BE2C (cell line): ENCODE measurements at places on chromosomes 2 and 18.

GRCh38 chr2:61335187-61335586 lies 135.7 kb downstream of the USP34 start:
- DNase-seq: no peak

DNA sequence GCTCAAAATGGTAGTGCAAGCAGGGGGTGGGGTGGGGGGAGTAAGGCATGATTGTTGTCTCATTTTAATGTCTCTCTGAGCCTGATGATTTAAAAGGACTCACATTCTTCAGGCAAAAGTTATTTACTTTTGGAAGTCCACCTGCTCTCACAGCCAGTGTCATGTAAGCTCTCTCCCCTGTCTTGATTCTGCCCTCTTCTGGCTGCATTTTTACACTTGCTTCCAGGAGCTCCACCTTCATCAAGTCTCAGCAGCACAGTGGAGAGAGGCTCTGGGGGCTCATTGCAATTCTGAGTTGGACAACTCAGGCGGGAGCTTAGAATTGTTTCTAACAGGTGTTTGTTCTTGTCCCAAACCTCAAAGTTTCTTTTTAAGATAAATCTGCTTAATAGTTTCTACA lies 39.2 kb downstream of the GNAL start:
- no peak for DNase-seq

GRCh38 chr2:58923869-58924268 lies 682.7 kb upstream of the FANCL start:
- DNase-seq: no peak

- no peak for DNase-seq
Observed at GRCh38 chr2:240300840-240301239, 134.6 kb upstream of the GPC1 start.

- DNase-seq: no peak
Observed at GRCh38 chr2:217703102-217703501, 299.7 kb downstream of the TNS1 start.

GRCh38 chr2:95347681-95348608 lies 50.8 kb downstream of the KCNIP3 start:
- DNase-seq: no peak

DNA sequence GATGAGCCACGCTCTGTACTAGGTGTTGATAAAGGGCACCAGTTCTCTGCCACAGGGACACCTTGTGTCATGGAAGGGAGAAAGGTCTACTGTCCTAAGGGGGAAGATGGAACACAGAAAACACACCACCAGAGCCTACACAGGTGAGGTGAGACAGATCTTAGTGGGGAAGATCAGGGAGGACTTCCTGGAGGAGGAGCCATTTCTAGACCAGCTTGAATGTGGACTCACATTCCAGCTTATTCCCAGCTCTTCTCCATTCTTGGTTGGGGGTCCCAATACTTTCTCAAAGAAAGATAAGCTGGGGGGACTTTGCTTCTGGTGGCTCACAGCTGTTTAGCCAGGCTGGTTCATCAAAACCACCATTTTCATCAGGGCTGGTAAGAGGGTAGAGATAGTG lies 36.2 kb downstream of the EMX1 start:
- DNase-seq: no peak

DNA sequence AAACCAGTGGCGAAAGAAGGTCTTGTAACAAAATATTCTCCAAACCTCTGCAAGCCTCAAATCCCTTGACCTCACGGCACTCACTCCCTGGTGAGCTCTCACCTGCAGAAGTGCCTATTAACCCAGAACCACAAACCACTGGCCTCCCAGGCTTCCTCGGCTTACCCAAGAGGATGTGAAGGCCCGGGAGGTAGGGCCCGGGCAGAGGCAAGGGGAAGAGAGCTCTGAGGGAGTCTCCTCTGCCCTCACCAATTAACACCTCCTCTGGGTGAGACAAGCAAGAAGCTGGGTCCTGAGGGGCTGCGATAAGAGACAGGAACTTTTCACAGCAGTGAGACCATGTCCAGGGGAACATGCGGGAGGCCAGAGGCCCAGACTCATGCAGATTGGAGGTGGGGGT lies 53.7 kb downstream of the EMX1 start:
- no peak for DNase-seq

DNA sequence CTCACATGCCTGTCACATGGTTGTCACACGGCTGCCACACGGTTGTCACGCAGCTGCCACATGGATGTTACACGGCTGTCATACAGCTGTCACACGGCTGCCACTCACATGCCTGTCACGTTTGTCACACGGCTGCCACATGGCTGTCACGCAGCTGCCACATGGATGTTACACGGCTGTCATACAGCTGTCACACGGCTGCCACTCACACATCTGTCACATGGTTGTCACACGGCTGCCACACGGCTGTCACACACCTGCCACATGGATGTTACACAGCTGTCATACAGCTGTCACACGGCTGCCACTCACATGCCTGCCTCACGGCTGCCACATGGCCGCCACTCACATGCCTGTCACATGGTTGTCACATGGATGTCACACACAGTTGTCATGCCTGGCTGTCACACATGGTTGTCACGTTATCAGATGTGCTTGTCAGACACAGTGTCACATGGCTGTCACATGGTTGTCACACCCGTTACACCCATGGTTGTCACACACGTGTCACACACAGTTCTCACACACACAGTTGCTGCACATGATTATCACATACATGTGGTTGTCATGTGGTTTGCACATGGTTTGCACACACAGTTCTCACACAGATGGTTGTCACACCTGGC lies 19.4 kb downstream of the KCNG2 start:
- DNase-seq: no peak

DNA sequence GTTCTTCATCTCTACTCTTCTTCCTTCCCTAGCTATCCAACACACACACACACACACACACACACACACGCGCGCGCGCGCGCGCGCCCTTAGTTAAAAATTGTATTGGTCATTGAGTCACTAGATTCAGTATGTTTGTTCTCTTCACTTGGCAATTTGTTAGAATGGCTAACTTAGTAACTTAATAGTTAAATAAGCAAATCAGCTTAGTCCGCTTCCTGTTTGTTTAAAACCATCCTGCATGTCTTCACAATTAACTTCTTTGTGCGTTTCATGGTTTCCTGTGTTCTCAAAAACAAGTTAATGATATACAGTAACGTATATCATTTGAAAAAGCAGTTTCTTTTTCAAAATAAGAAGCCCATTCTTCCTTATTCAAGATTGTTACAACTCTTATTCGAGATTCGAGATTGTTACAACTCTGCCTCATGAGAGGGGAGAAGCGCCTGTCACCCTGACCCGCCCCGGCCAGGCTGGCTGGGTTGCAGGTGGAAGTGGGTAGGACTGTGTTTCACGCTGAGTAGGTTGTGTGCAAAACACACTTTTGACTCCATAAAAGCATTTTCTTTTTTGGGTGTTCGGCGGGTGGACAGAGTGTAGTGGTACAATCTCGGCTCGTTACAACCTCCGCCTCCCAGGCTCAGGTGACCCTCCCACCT lies 9.5 kb upstream of the CNNM3 start:
- no peak for DNase-seq

DNA sequence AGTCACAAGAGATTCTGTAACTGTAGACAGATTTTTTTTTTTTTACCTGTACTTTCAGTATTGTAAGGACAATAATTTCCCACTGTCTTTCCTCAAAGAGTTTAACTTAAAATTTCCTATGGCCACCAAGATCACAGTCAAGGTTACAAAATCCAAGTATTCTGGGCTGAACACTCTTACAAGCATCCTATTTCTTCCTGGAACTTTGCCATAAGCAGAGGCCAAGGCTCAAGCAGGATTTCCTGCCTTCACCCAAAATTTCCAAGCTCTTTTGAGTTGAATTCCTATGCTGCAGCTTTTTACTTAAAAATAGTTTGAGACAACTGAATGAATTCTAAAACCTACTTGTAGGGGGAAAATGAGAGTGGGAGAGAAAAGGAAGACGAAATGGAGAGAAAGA lies 299.4 kb downstream of the ZNF516 start:
- DNase-seq: no peak

DNA sequence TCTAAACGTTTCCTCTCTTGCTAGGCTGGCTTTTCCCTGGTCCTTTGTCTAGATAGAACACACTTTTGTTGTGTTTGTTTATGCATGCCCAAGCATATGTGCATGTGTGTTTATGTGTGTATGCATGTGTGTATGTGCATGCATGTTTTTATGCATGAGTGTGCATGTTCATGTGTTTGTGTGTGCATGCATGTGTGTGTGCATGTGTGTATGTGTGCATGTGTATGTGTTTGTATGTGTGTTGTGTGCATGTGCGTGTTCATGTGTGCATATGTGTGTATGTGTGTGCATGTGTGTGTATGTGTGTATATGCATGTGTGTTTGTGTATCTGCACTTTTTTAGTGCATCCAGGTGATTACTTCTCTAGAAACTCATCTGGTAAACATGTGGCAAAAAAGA lies 558.0 kb downstream of the GALR1 start:
- no peak for DNase-seq

- DNase-seq: no peak
Observed at GRCh38 chr2:212421556-212422334, 116.9 kb downstream of the ERBB4 start.

DNA sequence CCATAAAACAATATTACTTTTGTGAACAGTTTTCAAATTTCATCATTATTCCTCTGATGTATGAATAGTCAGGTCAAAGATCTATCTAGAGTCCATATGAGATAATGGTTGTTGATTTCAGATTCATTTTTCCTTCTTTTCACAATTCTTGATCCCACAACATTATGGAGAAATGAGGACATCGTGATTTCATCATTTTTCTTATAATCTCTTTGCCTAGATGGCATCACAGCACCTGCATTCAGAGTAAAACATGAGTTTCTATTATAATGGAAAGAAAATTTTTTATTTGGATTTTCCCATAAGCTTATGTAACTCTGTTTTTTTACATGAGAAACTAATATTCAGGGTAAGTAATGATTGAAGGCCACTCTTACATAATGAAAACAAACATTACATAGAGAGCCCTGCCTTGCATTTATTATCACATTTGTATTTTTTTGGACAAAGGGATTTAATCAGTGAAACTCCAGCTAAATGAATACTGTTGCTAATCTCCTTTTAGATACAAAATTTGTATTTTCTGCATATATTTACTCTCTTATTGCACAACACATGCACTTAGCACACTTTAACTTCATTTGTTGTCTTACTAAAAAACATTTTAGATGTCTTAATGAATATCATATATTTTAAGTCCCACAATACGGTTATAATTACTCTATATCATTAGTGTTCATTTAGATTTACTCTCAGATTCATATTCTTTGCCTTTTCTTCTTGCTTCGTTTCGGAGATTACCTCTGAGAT lies 188.4 kb upstream of the KYNU start:
- DNase-seq: no peak

GRCh38 chr2:47062681-47063537 lies 92.2 kb downstream of the STPG4 start:
- peak; percentile 54 for DNase-seq

- no peak for DNase-seq
Observed at GRCh38 chr2:102114851-102115497, 27.6 kb upstream of the IL1R1 start.

DNA sequence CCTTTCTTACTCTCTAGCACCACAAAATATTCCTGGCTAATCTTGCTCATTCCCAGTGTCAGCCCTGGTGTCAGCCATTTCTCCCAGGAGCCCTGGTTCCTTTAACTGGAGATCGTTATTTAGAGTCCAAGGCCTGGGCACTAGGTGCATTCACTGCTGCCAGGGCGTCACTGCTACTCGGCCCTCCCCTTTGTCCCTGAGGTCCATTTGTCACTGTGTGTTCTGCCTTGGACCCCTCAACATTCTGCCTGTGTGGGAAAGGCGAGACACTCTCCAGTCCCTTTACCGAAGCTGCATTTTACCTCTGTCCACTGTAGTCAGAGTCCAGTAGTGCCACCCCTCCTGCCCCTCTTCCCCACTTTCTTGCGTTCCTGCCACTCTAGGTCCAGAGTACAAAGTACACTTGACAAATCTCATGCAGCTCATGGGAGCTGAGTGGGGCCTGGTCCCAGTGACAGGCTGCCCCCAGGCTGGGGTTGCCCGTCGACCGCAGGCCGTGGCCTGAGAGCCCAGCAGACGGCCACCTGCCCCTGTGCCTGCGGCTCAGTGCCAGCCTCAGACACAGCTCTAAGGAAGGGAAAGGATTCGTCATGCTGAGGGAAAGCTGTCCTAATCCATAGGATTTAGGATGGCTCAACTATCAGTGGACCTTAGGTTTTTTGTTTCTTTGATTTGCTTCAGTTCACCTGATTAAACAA lies 52.1 kb downstream of the COPS8 start:
- no peak for DNase-seq

GRCh38 chr2:236991874-236992273 lies 93.8 kb upstream of the COPS8 start:
- DNase-seq: no peak

GRCh38 chr18:10065296-10065695 lies 151.5 kb downstream of the VAPA start:
- no peak for DNase-seq

DNA sequence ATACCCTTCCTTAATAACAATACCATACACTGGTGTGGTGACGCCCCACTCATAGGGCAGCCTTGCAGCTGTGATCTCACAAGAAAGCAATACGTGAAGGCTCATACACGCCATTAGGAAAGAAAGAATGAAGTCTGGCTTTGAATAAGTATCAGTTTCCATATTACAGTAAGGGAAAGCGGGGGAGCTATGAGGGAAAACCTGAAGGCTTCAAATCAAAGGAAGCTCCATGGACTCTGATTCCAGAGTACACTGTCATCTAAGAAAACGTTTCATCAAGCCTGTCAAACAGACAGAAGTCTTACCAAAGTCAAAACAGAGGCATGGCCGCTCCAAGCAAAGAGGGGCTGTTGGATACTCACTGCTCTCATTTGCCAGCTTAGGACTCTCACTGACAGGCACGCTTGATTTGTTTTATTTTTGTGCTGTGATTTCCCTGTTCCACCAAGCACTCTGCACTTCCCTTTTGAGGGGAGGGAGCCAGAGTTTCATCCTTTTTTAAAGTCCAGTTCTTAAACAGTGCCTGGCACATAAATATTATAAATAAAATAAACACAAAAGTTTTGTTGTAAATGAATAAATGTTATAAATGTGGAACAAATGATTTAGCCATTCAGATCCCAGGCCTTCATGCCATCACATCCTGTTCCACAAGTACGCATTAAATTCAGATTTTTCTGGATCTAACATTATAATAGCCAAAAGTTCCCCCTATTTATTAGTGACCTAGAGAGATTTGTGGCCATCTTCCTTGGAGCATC lies 221.2 kb downstream of the PIEZO2 start:
- no peak for DNase-seq

GRCh38 chr2:71609029-71609428 lies 155.7 kb downstream of the DYSF start:
- DNase-seq: no peak

DNA sequence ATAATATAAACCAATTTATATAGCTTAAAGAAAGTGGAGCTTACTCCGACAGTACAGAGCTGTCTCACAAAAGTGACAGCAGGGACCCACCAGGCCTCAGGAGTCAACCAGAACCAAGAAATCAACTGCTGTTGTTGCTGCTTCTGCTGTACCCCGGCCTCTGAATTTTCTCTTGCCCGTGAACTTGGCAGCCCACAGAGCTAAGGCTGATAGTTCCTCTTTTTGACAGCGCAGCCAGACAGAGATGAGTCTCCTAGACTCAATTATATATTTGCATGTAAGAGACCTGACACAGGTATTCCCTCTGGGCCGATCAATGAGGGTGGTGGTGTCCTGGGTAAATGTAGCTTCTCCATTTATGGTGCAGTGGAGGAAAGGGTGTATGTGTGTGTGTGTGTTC lies 109.4 kb downstream of the KCTD1 start:
- no peak for DNase-seq

- no peak for DNase-seq
Observed at GRCh38 chr18:58288921-58289797, 245.1 kb downstream of the NEDD4L start.
